ENCODE measurements at places on chromosomes 3 and 15.

DNA sequence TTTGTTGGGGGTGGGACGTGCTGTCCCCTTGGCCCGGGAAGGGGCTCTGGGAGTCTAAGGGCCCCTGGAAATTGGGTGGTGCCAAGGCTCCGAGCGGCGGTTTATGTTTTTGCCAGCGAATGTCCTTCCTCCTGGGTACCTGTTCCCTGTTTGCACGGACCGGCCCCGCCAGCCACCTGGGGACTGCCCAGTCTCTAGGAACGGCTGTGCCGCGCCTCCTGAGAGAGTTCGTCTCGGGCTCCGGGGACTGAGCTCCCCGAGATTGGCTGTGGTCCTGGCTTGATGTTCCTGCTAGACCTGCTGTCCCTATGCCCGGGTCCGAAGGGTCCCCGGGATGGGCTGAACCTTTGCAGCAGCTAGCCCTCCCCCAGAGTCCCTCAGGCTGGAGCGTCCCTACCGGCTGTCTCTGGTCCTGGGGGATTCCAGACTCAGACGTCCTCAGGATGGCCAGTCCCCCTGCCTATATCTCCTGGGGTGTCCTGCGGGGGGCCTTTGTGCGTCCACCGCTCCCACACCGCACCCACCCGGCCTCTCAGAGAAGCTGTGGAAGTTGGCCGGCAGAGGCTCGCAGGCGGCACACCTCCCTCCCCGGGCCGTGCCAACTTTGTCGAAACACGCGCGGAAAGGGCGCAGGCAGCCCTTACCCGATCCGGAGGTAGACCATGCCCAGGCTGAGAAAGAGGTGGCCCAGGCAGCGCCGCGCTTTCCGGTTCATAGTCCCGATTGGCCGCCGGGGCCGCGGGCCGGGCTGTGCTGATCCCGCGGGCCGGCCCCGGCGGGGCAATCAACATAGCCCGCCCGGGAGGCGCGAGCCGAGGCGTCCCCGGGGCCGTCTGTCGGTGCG is 547 bp downstream of the WNT7A start:
- no peak for DNase-seq

GRCh38 chr3:17384567-17385296 is 357.7 kb downstream of the TBC1D5 start:
- DNase-seq = no peak

DNA sequence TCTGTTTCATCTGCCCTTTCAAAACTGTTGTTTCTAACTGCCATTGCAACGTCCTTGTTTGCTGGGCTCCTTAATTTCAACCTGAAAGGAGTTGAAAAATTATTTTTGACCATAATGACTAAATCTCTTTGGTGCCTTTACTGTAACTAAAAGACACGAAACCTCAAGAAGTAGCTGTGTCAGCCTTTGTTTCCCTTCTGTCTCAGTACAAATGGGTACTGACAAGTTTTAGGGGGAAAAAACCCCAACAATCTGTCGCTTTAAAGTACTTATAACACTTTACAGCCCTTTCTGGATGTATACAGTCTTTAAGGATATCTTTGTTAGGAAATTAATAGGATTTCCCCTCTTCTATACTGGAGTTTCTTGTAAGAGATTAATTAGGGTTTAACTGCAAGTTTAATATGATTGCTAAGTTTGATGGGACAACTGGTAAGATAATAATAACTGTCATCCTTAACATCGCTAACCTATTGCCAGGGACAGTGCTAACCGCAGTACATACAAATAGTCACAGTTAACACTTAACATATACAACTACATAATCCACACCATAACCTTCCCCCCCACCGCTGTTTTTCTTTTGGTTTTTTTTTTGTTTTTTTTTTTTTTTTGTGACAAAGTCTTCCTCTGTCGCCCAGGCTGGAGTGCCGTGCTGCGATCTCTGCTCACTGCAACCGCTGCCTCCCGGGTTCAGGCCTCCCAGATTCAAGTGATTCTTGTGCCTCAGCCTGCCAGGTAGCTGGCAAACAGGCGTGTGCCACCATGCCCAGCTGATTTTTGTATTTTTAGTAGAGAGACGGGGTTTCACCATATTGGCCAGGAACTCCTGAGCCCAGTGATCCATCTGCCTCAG is 1.7 kb downstream of the GXYLT2 start:
- DNase-seq = no peak

DNA sequence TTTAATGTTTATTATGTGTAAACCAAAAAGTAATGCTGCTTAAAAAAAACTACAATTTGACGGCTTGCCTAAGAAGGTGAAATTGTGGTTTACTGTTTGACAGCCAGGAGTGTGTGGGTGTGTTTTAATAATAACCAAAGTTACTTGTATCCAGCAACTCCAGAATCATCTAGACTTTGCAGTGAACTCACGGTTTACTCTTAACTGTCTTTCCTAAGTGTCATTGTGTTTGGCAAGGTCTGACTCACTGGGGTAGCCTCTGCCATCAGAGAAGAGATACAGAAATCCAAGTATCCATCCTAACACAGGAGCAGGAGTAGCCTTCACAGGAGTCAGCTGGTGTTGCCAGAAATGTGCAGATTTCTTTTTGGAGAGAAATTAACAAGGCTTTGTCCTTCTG is 151.1 kb downstream of the CTNNB1 start:
- DNase-seq = no peak

- no peak for DNase-seq
Measured at GRCh38 chr3:163722405-163722804, 1355.9 kb downstream of the SI start.
